ENCODE measurements at places on chromosomes 12 and 14. TPM values are rescaled to one million over a fixed set of nuclear protein-coding genes. Genes with fewer than 3 reads are reported as not detected.

The PLEK2 gene
- total RNA-seq: 111 TPM

The CCDC196 gene
- total RNA-seq: not detected

The PARP11 gene
- 1.8 TPM for total RNA-seq

The PGF gene
- total RNA-seq: 56.6 TPM

The WIF1 gene
- not detected for total RNA-seq

The ASIC1 gene
- total RNA-seq: 1.3 TPM

The TAS2R20 gene
- total RNA-seq: 2.0 TPM
